ENCODE measurements at places on chromosomes 2 and 18.

- no peak for DNase-seq
- no peaks in the 10 kb centered on the region for H3K4me1 ChIP-seq
- no peaks in the 10 kb centered on the region for H3K27me3 ChIP-seq
- no peak overlapping the region for H3K4me3 ChIP-seq
- no peaks in the 10 kb centered on the region for H3K36me3 ChIP-seq
These were observed 113.0 kb downstream of the EML6 start for GRCh38 chr2:54836477-54836876.

DNA sequence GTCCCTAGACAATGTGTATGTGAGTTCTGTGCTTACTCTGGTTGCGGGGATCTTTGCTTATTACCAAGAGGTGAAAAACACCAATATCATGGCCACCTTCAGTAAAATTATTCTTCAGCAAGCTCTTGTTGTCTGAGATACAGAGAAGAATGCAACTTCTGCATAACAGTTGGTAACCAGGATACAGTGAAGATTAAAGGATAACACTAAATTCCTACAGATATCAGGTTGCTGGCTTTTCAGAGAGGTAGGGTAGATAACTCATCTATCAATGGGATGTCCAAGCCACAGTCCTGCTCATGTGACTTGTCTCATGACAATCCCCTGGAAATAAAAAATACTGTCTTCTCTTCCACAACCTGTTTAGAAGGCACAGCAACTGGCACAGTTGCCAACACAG lies 308.5 kb downstream of the TNS1 start:
- no peak for DNase-seq
- no peaks in the 10 kb centered on the region for H3K36me3 ChIP-seq
- no peaks in the 10 kb centered on the region for H3K27me3 ChIP-seq
- H3K27ac ChIP-seq = peak overlapping the region; percentile 79
- no peak overlapping the region for H3K4me3 ChIP-seq

DNA sequence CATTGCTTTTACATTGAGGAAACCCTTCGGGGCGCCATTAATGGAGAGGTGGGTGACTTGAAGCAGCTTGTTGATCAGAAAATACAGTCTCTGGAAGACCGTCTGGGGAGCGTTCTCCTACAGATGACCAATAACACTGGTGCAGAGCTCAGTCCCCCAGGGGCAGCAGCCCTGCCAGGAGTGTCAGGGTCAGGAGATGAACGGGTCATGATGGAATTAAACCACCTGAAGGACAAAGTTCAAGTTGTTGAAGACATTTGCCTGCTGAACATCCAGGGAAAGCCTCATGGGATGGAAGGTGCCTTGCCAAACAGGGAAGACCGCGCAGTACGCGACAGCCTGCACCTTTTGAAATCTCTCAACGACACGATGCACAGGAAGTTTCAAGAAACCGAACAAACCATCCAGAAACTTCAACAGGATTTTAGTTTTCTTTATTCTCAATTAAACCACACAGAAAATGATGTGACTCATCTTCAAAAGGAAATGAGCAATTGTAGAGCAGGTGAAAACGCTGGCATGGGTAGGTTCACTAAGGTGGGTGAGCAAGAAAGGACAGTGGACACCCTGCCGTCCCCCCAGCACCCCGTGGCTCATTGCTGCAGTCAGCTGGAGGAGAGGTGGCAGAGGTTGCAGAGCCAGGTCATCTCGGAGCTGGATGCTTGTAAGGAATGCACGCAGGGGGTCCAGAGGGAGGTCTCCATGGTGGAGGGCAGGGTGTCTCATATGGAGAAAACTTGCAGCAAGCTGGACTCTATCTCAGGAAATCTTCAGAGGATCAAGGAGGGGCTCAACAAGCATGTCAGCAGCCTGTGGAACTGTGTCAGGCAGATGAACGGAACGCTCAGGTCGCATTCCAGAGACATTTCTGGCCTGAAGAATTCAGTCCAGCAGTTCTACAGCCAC lies 45.0 kb downstream of the EMILIN2 start:
- H3K4me3 ChIP-seq = no peak overlapping the region
- no peaks in the 10 kb centered on the region for H3K36me3 ChIP-seq
- no peaks in the 10 kb centered on the region for H3K4me1 ChIP-seq
- no peaks in the 10 kb centered on the region for H3K27me3 ChIP-seq
- DNase-seq = no peak

DNA sequence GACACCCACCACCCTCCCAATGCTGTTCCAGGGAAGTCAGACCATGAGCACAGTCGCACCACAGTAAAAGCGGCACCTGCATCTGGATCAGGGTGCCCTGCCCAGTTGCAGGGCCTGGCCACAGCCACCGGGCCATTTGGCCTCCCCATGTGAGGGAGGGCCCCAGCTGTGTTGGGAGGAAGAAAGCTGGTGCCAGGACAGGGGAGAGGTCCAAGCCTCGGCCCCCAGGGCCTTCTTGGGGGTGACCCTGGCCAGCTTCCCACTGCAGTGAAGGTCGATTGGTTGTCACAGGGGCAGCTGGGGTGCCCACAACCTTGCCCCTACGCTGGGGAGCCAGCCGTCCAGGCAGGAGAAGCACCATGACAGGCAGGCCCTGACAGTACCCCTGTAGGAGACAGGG lies 183.2 kb upstream of the RAB6C start:
- DNase-seq = no peak
- H3K27ac ChIP-seq = no peak overlapping the region
- peaks cover 8% of the 10 kb centered on the region for H3K27me3 ChIP-seq

DNA sequence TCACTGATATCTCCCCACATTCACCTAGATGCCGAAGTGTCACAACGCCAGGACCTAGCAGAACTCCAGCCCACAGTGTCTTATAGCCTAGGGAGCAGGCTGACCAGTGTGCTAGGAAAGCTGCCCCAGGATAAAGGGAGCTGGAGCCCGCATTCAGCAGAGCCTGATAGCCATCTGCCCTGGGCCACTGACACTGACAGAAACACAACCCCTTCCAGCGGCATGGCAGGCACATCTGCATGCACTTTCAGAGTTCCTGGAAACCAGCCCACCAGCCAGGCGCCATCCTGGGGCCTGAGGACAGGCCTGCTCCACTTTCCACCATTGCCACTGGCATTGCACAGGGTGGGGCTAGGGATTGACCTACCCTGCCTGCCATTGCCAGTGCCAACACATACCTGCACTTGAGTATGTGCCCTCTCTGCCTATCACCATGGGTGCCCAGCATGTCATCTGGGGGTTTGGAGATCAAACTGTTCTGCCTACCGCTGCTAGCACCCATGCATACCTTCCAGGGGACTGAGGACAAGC lies 290.1 kb upstream of the KLHL14 start:
- DNase-seq = no peak
- H3K27me3 ChIP-seq = no peaks in the 10 kb centered on the region
- no peak overlapping the region for H3K27ac ChIP-seq
- H3K36me3 ChIP-seq = no peaks in the 10 kb centered on the region
- H3K4me3 ChIP-seq = no peak overlapping the region

DNA sequence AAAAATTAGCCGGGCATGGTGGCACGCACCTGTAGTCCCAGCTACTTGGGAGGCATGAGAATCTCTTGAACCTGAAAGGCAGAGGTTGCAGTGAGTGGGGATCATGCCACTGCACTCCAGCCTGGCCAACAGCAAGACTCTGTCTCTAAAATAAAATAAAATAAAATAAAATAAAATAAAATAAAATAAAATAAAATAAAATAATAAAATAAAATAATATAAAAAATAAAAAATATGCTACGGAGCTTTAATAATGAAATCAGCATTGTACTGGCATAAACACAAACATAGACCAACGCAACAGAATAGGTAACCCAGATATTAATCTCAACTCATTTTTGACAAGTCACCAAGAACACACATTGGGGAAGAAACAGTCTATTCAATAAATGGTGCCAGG lies 973.4 kb upstream of the SOX11 start:
- no peak for DNase-seq
- no peak overlapping the region for H3K27ac ChIP-seq
- no peak overlapping the region for H3K4me3 ChIP-seq

DNA sequence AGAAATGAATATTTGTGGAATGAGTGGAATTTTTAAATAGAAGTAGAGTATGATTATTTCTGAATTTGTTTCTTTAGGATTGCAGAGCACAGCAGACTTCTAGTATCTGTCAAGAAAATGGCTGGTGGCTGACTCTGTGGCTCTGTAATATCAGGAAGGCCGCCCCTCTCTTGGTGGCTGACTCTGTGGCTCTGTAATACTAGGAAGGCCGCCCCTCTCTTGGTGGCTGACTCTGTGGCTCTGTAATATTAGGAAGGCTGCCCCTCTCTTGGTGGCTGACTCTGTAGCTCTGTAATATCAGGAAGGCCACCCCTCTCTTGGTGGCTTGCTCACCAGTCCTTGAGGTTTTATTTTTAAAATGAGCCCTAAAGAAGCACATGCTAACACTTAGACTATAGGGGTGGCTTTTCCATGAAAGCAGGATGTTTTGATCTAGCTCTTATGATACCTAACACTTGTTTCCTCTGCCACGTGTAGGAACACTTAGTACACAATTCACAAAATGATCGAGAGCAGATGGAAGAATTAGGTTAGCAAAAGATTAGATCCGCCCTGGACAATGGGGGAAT lies 85.1 kb upstream of the TTC39C start:
- DNase-seq = no peak
- no peaks in the 10 kb centered on the region for H3K27me3 ChIP-seq

DNA sequence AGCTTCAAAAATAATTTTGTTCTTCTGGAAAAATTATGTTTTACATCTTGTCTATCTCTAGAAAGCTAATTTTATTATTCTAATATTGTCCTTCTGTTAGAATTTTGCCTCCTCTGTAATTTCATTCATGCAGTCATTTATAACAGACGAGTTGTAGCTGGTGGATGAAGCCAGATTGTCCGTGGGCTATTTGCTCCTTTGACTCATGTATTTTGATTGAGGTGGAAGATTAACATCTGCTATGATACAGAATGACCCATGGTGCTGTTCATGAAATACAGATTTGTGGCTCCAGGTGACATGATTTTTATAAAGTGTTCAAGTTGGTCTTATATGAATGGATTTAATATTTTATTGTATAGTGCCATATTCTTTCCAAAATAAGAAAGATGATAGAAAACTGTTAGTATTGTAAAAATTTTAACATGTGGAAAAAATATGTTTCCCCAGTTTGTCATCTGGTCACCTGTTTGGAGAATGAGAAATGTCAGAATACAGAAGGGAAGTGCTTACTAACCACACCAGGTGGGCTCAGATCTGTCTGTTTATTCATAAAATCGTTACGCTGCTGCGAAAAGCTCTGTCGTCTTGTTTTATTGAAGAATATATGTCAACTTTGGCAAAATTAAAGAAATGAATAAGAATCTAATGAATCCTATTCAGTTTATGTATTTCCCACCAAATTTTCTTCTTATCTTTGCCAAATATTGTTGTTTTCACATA lies 20.4 kb upstream of the L3MBTL4 start:
- H3K36me3 ChIP-seq = no peaks in the 10 kb centered on the region
- H3K4me1 ChIP-seq = no peaks in the 10 kb centered on the region
- no peak overlapping the region for H3K27ac ChIP-seq
- H3K4me3 ChIP-seq = no peak overlapping the region
- no peaks in the 10 kb centered on the region for H3K27me3 ChIP-seq
- no peak for DNase-seq

DNA sequence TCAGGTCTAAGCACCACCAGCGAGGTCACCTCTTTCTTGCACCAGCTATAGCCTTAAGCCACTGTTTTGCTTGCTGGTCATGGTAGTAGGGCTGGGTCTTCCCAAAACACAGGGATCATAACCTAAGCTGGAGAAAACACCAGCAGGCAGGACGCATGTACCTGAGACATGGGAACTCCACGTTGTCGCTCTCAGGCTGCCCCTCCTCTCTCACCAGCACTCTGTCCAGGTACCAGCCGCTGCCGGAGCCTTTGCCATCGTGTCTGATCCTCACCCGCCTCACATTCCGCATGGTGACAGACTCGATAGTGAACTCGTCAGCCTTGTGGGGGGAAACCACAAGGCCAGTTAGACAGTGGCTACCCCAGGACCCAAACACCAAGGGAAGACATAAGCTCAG lies 79.5 kb downstream of the LOXHD1 start:
- DNase-seq = no peak
- no peak overlapping the region for H3K27ac ChIP-seq
- no peak overlapping the region for H3K4me3 ChIP-seq
- no peaks in the 10 kb centered on the region for H3K4me1 ChIP-seq
- no peaks in the 10 kb centered on the region for H3K27me3 ChIP-seq

DNA sequence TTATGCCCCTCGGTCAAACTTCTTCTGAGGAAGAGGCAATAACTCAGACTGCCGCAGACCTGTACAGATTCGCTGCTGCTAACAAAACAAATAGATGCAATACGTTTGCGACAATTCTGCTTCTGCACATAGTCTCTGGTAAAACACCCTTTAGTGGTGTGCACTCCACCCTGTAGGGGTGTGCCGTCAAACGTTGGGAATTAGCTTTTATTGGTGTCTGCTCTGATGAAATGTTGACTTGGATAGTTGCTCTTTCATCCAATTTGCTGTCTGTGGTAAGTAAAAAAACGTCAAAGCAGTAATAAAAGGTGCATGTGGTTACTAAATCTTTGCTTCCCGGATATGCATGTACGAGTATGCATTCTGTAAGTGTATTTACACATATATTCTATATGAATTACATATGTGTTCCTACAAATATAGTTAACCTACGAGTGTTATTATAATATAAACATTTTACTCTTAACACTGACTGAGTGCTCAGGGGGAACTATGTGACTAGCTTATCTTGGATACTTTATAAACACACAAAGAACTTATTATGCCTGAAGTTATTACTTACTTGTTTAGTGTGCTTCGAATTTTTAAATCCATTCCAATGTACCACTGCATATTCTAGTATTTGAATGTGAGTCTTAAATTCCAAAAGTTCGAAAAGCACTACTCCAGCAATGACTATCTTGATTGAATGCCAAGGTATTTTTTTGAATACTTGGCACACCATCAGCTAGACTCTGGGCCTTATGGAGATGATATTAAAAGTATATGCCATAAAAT lies 610.2 kb downstream of the ZEB2 start:
- no peaks in the 10 kb centered on the region for H3K36me3 ChIP-seq
- H3K27ac ChIP-seq = no peak overlapping the region
- no peak overlapping the region for H3K4me3 ChIP-seq
- H3K27me3 ChIP-seq = no peaks in the 10 kb centered on the region
- DNase-seq = no peak

Data from breast epithelium (tissue), 4 donors.